ENCODE measurements at places on chromosomes 11 and 22.

GRCh38 chr22:40022536-40023240 lies 27.9 kb downstream of the FAM83F start:
- DNase-seq, result no peak

- no peak for DNase-seq
Observed at GRCh38 chr11:65781962-65782815, 1.4 kb upstream of the AP5B1 start.

GRCh38 chr11:125494561-125494960 lies 1.5 kb downstream of the FEZ1 start:
- DNase-seq, result no peak

- DNase-seq, result no peak
Observed at GRCh38 chr11:131063638-131064037, 147.4 kb upstream of the SNX19 start.

DNA sequence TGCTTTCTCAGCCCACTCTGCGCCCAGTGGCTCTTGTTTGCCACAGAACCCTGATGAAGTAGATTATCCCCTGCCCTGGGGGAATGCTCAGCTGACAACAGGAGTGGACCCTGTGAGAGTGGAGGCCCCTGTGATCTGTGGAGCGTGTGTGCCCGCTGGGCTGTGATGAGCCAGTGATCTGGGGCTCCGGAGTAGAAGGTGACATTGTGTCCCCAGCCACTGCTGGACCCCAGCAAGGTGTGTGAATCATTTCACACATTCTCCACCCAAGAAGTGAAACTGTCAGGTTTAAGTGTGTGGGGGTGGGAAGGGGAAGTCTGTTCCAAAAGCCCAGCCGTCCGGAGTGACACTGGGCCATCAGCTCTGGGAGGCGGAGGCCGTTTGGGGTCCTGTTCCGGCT lies 33.1 kb upstream of the GRAMD4 start:
- no peak for DNase-seq

DNA sequence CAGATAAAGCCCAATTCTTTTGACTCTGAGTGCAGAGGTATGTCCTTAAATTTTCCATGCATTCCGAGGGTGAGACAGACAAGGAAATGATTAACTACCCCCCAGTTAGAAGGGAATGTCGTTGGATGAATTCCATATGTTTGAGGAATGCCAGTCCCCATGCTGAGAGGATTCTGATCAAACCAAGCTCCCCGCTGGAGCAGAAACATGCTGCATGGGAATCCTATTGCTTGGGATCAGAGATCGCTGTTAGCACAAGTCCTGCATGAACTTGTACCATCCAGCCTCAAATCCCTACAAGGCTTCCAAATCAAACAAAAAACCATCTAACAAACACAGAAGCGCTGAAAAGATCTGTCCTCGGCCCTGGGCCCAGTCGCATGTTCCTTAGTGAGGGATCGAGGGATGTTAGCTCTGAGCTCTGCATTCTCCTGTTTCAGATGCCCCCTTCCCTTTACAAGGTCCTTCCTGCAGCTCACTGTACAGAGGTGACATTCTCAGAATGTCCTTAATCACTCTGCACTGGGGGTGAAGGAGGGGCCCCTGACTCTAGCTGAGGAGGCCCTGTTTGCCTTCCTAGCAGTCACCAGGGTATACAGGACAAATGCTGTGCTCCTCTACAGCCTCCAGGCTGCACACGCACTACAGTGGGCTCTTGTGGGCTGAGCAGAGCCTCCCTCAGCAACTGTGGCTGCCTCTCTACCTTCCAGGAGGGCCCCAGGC lies 353.4 kb downstream of the TENM4 start:
- DNase-seq, result no peak

DNA sequence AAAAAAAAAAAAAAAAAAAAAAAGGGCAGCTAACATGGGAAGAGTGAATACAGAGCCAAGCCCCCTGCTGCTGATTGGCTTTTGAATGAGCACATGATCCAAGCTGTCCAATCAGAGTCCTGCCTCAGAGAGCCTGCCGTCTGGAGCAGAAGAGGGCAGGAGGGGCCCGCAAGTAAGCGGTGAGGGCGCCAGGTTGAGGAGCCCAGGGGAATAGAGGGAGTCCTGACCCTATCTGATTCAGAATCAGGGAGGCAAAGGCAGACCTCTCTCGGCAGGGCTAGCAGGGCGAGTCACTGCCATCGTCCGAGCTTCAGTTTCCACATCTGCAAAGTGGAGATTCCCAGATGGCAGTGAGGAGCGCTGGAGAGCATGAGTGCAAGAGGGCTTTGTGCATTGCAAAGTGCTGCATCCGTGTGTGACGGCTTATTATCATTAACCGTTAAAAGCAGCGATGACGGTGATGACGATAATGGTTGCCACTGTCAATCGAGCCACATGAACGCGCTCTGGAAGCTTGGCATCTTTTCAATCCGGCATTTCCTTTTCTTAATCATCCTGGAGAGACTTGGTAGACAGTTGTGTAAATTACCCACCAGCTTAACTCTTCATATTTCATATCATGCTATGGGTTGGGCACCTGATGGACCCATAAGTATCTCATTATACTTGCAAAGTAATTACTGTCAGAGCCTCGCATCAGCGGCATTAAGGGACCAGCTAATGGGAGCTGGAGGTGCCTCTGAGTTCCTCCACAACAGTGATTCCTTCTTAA lies 68.6 kb upstream of the ATXN10 start:
- DNase-seq, result no peak

DNA sequence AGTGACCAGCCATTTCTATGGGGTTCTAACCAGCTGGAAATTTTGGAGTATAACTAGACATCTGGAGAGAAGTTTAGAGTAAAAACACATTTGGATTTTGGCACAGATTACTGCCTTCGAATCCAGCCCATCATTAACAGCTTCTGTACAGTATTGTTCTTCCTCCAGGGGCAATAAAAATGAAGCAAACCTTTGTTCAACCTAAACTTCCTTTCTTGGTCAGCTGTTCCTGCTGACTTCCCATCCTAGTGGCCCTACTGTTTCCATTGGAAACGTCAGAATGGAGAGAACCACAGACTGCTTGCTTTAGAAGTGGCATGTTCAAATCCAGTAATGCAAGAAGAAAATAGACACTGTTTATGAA lies 203.7 kb upstream of the MTMR2 start:
- no peak for DNase-seq

DNA sequence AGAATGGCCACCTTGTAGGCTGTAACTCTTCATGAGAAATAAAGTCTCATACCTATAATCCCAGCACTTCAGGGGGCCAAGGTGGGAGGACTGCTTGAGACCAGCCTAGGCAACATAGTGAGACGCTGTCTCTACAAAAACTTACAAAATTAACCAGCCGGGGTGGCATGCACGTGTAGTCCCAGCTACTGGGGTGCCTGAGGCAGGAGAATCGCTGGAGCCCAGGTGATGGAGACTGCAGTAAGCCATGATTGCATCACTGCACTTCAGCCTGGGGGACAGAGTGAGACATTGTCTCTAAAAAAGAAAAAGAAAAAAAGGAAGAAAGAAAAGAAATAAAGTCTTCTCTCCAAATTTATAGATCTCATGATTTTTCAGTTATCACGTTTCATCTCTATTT lies 4.2 kb upstream of the SLCO2B1 start:
- no peak for DNase-seq

DNA sequence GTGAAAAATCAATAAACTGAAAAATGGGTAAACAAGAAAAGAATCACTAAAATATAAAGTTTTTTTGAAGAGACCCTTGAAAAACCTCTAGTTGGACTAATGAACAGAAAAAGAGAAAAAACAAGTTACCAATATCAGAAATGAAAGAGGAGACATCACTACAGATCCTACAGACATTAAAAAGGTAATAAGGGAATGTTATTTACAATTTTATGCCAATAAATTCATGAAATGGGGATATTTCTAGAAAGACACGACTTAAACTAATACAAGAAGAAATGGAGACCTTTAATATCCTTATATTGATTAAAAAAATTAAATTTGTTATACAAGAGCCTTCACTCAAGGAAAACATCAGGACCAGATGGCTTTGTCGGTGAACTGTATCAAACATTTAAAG lies 109.4 kb downstream of the TBC1D22A start:
- DNase-seq, result no peak

- no peak for DNase-seq
Observed at GRCh38 chr11:21072558-21072957, 403.2 kb downstream of the NELL1 start.

- DNase-seq, result no peak
Observed at GRCh38 chr11:100003985-100004384, 683.1 kb upstream of the ARHGAP42 start.

DNA sequence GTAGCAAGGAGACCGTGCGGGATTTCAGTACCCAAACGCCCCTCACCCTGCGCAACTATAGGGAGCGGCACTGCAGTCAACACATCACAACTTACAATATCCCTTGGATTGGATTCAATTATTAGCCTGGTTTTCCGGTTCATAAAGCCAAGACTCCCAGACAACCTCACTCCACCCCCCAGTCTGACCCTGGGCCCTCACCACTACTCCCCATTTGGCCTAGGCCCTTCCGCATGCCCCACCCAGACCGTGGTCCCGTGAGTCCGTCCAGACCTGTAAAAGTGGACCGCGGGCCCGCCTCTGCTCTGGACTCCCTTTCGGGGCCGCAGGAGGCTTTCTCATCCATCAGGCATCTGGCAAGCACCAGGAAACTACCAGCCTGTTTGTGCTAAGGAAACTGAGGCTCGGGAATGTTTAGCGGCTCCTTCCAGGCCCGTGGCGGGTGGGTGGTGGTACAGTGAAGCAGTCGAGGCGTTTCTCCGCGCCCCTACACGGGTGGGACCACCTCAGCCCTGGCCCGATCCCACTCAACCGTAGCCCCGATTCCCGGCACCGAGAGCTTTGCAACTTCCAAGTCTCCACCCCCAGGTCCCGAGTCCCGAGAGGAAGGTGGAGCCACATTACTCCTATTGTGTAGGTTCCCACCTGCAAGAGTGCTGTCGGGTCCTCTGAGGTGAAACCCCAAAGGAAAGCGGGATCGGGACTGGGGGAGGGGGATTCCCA lies 679 bp upstream of the DPP3 start:
- DNase-seq, result peak; percentile 15

GRCh38 chr22:44088976-44089570 lies 65.0 kb downstream of the PARVB start:
- DNase-seq, result peak; percentile 23

DNA sequence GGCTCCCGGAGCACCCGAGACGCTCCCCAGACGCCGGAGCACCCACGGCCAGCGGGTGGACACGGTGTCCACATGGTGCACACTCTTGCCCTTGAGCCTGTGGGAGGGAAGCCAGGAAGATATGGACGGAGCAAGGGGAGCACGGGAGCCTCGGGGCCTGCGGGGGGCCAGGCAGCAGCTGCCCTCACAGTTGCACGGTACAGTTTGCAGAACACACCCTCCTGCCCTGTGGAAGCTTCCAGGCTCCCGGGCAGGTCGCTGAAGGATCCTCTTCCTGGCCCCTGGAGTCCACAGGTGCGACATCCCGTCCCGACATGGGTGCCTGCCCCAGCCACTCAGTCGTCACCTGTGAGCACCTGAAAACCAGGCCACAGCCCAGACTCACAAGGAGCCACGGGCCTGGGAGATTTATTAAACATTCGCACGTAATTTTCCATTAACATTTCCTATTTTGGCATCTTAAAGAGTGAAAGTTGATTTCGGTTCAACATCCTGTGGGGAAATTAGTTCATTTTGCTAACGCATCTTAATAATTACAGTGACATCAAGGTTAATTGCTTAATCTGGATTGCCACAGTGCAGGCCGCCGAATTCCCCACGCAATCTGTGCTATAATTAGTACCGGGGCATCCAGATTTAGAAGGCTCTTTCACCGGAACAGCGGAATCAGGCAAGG lies 253.3 kb downstream of the BRD1 start:
- DNase-seq, result no peak

GRCh38 chr11:45655347-45655756 lies 10.1 kb downstream of the CHST1 start:
- peak; percentile 71 for DNase-seq

DNA sequence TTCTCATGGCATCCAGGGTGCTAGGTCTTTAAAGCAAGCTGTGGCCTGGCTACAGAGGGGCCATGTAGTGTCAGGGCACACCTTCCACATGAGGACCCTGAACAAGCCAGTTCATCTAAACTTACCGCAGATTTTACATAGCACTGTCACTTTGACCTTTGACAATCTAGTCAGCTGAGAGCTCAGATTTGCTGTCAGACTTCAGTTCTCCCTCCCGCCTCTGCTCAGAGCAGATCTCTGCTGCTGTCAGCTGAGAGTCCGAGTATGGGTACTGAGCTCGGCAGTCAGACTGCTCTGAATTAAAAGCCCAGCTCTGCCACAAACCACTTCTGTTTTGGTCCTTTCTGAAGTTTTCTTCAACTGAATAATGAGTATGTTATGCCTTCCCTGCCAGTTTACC lies 507.1 kb downstream of the SOX6 start:
- DNase-seq, result no peak

DNA sequence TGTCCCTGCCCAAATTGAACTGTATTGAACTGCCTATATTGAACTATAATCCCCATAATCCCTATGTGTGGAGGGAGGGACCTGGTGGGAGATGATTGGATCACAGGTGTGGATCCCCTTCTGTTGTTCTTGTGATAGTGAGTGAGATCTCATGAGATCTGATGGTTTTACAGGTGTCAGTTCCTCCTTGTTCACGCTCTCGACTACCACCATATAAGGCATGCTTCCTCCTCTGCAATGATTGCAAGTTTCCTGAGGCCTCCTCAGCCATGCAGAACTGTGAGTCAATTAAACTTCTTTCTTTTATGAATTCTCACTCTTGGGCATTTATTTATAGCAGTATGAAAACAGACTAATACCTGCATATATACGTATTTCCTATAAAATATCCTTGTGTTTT lies 206.5 kb upstream of the PDGFD start:
- no peak for DNase-seq

DNA sequence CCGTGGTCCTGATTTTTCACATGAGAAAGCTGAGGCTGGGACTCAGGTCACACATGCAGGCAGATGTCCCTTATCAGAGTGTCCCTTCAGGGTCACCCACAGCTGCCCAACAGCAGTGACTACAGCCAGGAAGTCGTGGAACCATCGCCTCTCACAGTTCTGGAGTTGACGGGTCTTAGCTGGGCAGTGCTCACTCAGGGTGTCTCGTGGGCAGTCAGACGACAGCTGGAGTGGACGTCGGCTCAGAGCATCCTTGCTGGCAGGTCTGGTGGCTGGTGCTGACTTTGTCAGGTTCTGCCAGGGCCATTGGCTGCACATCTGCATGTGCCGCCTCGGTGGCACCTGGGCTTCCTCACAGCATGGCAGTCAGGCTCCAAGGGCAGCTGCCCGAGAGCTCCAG lies 35.6 kb upstream of the TH start:
- DNase-seq, result peak; percentile 6

GRCh38 chr11:73463359-73463758 lies 87.2 kb downstream of the RELT start:
- DNase-seq, result no peak

GRCh38 chr11:129881570-129882170 lies 13.7 kb downstream of the NFRKB start:
- no peak for DNase-seq

- no peak for DNase-seq
Observed at GRCh38 chr11:10522276-10522675, 18.7 kb downstream of the RNF141 start.

GRCh38 chr11:68505596-68505995 lies 45.0 kb downstream of the PPP6R3 start:
- DNase-seq, result no peak

GRCh38 chr11:20089796-20090653 lies 70.2 kb downstream of the DBX1 start:
- no peak for DNase-seq

- no peak for DNase-seq
Observed at GRCh38 chr11:78622666-78623065, 48.0 kb upstream of the NARS2 start.

GRCh38 chr11:57100638-57101331 lies 81.0 kb upstream of the LRRC55 start:
- DNase-seq, result no peak

GRCh38 chr22:46036558-46037408 lies 59.8 kb upstream of the WNT7B start:
- DNase-seq, result no peak
